ENCODE measurements at places on chromosomes 12 and 14.
A peak's percentile ranks its signal among the peaks of the same experiment; 100 is the strongest.

DNA sequence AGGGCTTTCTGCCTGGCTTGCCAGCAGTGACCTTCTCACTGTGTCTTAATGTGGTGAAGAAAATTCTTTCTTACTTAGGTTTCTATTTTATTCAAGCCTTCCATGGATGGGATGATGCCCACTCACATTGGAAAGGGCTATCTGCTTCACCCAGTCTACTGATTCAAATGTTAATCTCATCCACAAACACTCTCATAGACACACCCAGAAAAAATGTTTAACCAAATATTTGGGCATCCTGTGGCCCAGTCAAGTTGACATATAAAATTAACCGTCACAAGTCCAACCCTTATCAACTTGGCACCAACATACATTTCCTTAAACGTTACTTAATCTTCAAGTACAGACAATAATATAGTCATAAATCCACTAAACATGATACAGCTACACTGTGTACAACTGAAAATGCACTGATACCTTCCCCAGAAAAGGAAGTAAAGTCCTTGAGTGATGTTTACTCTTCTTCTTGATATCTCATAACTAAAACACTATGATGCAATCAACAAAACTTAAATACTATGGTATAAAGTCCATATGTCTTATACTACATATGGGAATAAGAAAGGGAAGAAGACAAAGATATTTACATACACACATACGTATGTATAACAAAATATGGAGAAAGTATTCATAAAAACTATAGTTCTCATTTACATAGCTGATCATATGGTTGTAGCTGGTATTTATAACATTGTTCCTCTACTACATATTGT is 394.7 kb upstream of the NOVA1 start:
- no peak for DNase-seq

DNA sequence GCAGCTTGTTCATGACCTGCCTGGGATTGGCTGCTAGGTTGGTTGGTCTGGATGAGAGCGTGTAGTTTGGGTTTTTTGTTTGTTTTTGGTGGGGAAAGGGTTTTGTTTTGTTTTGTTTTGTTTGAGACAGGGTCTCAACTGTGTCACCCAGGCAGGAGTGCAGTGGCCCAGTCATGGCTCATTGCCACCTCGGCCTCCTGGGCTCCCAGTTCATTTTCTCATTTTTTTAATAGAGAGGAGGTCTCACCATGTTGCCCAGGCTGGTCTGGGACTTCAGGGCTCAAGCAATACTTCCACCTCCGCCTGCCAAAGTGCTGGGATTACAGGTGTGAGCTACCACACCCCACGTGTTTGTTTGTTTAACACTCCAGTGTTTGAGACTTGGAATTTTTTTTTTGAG is 3.8 kb downstream of the DYNC1H1 start:
- no peak for DNase-seq

DNA sequence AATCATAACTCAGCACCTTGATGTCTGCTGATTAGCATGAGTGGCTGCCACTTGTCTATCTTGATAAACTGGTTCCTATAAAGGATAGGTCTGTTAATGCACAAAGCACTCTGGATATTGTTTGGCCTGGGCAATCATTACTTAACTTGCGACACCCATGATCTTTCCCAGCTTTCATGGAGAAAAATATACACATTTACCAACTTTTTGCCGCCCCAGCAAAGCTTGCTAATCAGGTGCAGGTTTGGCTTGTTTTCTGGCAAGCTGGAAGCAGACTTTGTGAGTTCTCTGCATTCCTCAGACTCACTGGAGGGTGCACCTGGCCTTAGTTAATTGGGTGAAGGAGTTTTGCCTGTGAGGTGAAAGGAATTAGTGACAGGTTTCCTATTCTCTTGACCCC is 1126.4 kb upstream of the FLRT2 start:
- no peak for DNase-seq

- no peak for DNase-seq
Measured at GRCh38 chr14:71606064-71606463, 326.2 kb upstream of the RGS6 start.

GRCh38 chr12:111203446-111203845 is 165.4 kb downstream of the PHETA1 start:
- no peak for DNase-seq

DNA sequence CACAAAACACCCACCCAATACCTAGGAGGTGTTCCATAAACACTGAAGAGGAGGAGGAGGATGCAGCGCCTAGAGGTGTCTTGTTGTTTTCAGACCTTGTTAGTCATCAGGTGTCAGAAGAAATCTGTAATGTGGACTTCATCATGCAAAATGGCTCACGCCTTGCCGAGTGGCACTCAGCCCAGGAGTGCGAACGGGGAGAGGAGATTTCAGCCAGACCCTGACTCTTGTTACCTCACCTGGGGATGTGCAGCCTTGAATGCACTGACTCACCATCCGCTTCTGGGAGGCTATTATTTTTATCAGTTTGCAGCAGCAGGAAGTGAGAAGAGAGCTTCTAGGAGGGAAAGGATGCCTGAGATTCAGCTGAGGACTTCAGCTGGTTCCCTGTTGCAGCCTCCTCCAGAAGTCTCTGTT is 48.2 kb upstream of the PLXNC1 start:
- no peak for DNase-seq

DNA sequence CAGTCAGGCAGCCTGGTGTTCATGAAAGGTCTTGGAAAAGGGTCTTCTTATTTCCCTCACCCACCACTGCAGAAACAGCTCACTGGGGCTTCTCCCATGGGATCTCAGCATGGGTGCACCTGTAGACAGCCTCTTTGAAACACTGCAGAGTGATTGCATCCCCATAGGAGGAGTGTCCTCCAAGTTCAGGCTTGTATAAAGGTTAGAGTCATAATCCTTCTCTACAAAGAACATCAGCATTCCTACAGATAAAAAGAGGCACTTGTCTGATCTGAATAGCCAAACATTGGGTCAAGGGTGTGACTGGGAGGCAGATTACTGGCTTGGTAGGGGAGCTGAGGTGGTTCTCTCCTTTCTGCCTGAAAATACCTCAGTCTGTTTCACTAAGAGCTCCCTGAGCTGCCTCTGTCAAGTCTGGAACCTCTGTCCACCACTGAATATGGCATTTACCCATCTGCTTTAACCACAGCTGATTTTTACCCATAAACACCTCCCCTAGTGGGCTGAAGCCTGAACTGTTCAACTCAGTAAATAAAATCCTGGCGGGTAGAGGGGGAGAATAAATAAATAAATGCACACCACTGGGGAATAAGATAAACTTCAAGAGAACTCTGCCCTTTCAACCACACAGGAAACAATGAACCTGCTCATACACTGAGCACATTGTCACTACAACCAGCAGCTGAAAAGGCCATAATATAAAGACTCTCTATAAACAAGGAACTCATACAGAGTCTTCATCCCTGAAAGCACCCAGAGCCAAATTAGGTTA is 120.7 kb upstream of the SCAF11 start:
- DNase-seq, result no peak

DNA sequence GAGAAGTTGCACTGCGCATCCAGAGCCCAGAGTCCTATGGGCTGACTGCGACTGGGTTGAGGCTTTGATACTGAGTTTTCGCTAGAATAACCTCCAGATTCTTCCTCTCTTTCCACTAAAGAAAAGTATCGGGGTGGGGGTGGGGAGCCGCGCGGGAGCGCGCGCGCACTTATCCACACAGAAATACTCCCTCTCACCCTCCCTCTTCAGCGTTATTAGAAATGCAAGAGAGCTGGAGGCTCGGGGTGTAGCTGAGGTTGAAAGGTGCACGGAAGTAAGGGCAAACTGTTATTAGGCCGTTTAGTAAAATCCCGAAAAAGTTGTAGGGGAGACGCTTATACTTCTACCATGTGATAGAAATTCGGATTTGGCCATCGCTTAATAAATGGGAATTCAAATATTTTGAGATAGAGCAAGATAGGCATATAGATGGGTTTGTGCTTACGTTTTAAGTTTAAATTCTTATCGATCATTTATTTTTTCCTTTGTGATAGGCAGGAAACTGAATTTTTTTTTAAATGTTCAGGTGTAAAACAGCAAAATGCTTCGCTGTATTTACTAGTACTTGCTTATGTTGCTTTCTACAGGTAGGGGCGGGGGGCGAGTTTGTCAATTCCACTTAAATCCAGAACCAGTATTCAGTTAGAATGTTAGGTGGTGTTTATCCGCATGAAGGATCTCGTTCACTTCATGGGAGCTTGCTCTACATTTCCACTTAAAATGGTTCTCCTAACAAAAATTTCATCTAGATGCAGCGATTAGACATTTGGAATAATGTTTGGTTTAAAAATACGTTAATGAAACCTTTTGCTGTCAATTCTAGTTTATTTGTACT is 1.1 kb downstream of the ARHGAP5 start:
- DNase-seq, result no peak

- DNase-seq, result no peak
Measured at GRCh38 chr12:109307051-109307450, 2.0 kb downstream of the FOXN4 start.

DNA sequence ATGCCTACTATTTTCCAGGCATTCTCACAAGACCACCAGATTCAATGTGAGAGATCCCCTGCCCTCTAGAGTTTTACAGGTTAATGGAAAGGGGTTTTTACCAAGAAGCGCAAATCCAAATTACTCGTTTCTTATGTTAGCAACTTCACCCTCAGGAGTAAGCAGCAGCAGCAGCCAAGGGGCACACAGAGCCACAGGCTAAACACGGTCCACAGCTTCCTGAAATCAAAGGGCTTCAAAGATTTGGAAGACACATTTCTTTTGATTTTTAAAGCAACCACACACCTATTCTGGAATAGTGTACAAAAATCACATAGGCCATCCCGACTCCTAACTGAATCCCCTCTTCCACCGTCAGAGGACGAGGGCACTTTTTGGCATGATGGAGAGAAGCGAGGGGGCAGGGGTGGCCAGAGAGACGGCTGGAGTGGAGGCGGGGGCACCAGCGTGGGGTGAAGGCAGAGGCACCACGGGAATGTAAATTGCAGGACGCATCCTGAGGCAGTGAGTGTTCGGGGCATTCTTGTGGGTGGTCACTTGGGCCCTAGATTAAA is 107.0 kb downstream of the ARF6 start:
- DNase-seq, result no peak

- peak; percentile 81 for DNase-seq
Measured at GRCh38 chr12:55817345-55818139, at the start of the genes ORMDL2 and SARNP. Gene ORMDL2 (plus strand): TSS chr12:55818041. CDS start chr12:55819000, 959 bp downstream. Gene SARNP (minus strand): TSS chr12:55817724. CDS start chr12:55817701, 23 bp downstream.

GRCh38 chr12:19885093-19885812 is 446.0 kb downstream of the AEBP2 start:
- DNase-seq, result no peak

DNA sequence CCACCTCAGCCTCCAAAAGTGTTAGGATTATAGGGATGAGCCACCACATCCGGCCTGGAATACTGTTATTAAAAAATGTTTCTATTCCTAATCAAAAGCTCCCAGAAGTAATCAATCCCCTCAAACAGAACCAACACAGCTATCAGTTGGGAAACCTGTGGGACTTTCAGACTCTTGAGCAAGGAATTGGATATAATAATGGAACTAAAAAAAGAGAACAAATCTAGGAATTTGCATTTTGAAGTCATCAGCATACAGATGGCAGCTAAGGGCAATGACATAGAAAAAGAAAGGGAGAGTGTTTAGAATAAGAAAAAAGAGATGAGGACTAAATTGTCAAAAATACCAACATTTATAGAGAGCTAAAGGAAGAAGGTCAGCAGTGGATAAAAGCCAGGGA is 54.7 kb upstream of the AMN1 start:
- DNase-seq, result no peak

GRCh38 chr14:67221248-67221981 is 19.8 kb upstream of the PALS1 start:
- no peak for DNase-seq

DNA sequence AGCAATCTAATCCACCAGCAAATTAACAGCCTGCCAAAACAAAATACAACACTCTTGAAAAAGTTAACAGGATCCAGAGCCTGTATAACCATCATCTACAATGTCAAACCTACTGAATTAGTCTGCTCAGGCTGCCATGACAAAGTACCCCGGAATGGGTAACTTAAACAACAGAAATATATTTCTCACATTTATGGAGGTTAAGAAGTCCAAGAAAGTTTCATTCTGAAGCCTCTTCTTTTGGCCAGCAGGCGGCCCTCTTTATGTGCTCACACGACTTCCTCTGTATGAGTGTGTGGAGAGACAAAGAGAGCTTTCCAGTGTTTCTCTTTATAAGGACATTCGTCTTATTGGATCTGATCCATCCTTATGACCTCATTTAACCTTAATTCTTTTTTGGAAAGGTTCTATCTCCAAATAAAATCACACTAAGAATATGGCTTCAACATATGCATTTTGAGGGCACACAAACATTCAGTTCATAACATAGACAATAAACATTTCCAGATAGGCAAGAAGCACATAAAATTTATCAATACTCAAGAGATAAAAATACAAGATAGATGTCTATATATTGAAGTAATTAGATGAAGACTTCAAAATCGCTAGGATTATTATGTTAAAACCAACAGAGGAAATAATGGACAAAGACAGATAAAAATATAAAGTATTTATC is 5.9 kb upstream of the RERG start:
- no peak for DNase-seq
